Activated CD4-positive, alpha-beta T cell treated with anti-CD3 and anti-CD28 coated beads, Interleukin-2, amount 50 U/mL, for 16 hours (primary cell): ENCODE measurements at places on chromosomes 7 and 10.

DNA sequence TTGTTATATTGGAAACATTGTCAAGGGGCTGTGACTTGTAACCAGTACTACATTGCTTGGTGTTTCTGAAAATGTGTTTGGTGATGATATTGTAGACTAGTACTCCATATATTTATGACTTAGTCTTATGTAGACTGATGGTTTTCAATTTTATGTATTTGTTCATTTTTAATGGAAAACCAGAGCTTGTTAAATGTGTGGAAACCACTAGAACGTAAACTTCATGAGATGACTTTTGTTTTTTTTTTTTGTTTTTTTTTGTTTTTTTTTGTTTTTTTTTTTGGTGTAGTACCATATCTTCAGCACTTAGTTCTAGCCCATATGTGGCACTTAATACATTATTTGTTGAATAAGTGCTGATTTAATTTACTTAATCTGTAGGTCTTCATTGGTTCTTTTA is 518.6 kb downstream of the AUTS2 start:
- no peak for DNase-seq

DNA sequence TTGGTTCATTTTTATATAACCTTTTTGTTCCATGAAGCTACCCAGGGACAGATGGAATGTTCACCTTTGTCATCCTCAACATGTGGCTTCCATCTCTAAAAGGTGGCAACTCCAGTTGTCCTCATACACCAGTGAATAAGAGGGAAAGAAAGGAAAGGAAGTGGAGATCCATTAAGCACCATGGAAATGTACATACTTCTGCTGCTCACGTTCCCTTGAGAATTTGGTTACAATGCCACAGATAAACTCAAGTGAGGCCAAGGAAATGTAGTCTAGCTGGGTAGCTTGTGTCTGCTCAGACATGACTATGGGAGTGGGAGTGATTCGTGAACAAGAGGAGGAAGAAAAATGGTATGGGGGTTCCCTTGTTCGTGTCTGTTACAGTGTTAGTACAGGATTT is 237.1 kb upstream of the FAM3C start:
- DNase-seq = no peak

GRCh38 chr10:31319602-31320549 is 860 bp downstream of the ZEB1 start:
- DNase-seq = peak; percentile 66

- no peak for DNase-seq
Observed at GRCh38 chr10:43943119-43943817, 294.6 kb upstream of the ZNF32 start.

GRCh38 chr7:74292757-74293576 is 3.8 kb downstream of the CLIP2 start:
- no peak for DNase-seq

- no peak for DNase-seq
Observed at GRCh38 chr10:30855131-30855530, 176.5 kb downstream of the ZNF438 start.

GRCh38 chr10:106181501-106181900 is 983.0 kb downstream of the SORCS1 start:
- no peak for DNase-seq

GRCh38 chr10:22259280-22259679 is 41.5 kb upstream of the EBLN1 start:
- peak; percentile 20 for DNase-seq

DNA sequence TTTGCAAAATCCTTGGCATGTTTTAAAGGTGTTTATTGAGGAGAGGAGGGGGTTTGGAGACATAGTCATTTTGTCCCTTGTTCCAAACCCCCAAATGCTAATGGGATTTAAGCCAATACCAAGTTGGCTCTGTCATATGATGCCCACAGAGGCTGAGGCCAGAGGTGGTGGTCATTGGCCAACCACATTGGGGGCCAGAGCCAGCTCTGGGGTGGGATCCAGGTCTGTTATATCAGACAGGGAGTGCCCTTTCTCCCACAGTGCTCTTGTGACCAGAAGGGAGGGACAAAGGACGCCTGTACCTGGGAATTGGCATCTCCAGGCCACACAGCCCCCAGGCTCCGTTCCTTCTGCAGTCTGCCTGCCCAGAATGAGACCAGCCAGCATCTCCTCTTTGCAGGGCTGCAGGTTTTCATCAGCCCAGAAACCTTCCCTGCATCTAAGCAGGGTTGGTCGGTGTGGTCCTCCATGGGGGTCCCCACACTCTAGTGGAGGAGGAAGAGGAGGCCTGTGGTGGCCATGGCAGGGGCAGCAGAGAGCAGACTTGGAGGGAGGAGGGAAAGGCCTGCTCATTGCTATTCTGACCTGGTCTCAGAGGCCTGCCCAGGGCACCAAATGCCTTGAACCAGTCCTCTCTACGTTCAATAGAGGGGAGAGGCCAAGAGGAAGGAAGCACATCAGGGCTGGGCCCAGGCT is 17.9 kb downstream of the ADCYAP1R1 start:
- no peak for DNase-seq

GRCh38 chr7:103412151-103412550 is 33.9 kb downstream of the SLC26A5 start:
- DNase-seq = no peak

DNA sequence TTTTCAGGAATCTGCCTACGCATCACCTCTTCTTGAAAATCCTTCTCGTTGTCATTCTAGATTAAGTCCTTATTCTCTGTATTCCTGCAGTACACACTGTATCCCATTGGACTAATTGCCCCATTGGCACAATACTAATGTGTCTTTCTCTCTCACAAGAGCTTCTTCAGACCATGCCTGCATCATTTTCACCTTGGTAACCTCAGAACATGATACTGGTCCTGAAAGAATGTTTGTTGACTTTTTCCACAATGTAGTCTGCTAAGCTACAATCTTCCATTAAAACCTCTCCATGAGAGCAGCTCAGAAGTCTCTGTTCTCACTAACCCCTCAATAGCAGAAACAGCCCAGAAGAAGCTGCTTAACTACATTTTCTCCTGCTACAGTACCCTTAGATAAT is 270.7 kb downstream of the PCDH15 start:
- DNase-seq = no peak
